ENCODE measurements at places on chromosomes 12 and 14. TPM values are rescaled to one million over a fixed set of nuclear protein-coding genes. Genes with fewer than 3 reads are reported as not detected.

GRCh38 chr12:118103201-118103600 is 610 bp downstream of the VSIG10 start:
- DNase-seq, result no peak

DNA sequence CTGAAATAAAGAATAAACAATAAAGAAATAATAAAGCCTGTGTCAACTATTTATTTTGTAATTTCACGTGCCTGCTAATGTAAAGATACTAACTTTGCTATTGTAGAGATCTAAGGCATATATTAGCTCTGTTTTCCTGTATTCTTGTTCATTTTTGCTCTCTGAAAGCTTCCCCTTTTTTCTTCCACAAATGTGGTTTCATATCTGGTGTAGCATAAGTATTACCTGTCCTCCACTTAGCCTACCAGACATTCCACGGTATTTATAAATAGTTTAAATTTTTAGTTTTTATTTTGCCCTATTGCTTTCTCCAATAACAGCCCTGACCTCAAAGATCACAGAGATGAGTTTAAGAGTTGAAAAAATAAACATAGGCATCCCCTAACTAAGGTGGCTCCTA is 92.6 kb upstream of the ATP2B1 start:
- DNase-seq, result no peak

- no peak for DNase-seq
These were observed 26.3 kb downstream of the ALKBH1 start for GRCh38 chr14:77681196-77682157.

- no peak for DNase-seq
These were observed 194.5 kb upstream of the C14orf180 start for GRCh38 chr14:104385111-104385510.

GRCh38 chr12:110765111-110765510 is 22.4 kb upstream of the PPP1CC start:
- no peak for DNase-seq

DNA sequence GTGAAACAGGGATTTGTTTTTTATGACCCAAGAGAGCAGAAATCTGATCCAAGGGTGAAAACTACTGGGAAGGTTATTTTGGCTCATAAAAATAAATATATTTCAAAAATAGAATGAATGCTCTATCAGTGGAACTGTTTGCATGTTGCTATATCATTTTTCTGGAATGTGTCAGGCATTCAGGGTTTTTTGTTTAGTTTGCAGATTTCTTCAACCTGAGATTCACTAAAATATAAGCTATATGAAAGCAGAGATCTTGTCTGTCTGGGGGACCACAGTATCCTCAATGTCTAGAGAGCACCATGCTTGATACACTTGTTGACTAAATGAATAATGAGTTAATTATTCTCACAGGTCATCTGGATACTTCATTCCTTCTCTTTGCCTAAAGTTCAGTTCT is 165.1 kb downstream of the NUBPL start:
- no peak for DNase-seq

The GYS2 gene
- total RNA-seq, result not detected

GRCh38 chr12:85260896-85261295 is 19.1 kb upstream of the ALX1 start:
- DNase-seq, result no peak

DNA sequence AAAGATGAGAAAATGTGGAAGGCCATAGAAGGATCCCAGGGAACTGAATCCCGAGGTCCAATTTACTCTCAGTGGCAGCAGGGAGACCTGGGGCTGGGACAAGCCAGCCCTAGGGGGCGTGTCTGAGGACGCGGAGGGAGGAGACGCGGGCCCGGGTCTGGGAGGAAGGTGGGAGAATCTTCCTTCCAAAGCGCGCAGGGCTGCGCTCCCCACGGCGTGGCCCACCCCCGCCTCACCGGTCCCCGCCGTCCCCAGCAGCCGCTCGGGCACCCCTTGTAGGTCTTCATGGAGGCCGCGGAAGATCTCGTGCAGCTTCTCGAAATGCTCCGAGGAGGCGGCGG is 323 bp downstream of the VTI1B start:
- no peak for DNase-seq

DNA sequence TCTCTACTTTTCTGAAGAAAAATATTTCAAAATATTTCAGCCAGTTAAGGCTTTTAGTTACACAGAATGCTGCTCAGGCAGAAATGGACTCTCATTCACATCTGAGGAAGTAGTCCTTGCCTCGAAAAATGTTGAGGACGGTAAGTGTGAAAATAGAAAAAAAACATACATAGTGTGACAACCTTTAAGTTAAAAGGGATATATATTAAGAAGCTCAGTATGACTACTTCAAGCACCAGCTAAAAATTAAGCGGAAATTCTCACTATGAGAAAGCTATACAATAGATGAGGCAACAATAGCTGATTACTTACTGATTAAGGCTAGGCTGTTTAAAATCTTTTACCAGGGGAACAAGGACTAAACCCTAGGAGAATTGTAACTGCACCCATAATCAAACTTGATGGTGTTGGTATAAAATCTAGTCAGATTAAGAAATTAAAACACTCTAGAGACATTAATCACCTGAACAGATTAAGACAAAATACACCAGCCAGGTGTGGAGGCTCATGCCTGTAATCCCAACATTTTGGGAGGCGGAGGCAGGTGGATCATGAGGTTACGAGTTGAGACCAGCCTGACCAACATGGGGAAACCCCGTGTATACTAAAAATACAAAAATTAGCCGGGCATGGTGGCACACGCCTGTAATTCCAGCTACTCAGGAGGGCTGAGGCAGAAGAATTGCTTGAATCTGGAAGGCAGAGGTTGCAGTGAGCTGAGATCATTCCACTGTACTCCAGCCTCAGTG is 53.9 kb downstream of the HNRNPC start:
- no peak for DNase-seq

The SVOP gene
- total RNA-seq, result not detected

- DNase-seq, result no peak
These were observed 1115.8 kb upstream of the ATXN7L3B start for GRCh38 chr12:73421832-73422231.

DNA sequence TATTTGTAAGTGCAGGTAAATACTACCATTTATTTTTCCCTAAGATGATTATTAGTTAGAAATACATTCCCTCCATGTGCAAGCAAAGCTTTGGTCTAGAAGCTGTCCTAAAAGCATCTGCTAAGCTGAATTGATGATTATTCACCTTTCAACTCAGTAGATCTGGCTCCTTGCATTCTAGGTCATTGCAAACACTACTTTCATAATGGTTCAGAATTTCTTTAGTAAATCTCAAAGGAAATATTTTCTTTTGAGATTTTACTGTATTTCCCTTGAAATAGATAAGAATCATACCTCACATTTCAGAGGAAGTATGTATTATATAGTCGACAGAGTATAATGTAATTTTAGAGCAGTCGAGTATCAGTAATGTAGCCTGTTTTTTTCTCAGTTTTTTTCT is 2.4 kb downstream of the ETNK1 start:
- no peak for DNase-seq

DNA sequence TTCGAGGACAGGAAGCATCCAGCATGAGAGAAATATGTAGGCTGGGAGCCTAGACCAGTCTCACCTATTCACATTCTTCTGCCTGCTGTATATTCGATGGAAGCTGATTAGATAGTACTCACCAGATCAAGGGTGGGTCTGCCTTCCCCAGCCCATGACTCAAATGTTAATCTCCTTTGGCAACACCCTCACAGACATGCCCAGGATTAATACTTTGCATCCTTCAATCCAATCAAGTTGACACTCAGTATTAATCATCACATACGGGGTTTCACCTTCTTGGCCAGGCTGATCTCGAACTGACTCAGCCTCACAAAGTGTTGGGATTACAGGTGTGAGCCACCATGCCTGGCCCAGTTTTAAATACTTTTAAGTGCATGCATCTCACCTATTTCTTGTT is 30.5 kb upstream of the SLC10A1 start:
- no peak for DNase-seq

GRCh38 chr12:82412246-82412645 is 53.9 kb downstream of the METTL25 start:
- DNase-seq, result no peak

DNA sequence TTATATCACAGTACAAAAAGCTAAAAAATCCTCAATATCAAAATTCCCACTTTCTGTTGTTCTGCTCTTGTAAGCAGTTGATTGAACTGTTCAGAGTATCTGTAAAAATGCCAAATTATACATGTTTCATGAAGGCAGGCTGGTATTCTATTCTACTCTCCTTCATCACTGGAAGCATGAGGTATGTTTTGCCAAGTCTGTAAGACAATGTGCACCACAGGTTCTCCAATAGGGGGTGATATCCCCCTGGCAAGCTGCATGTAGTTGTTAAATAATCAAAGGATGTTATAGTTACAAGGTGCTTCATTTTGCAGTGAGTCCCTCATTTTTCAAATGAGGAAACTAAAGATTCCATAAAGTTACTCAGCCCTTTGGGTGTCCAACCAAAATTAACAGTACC is 15.1 kb upstream of the NEK9 start:
- DNase-seq, result no peak

GRCh38 chr14:103372552-103373304 is 12.5 kb upstream of the MARK3 start:
- no peak for DNase-seq

GRCh38 chr12:53750812-53751335 is 905 bp downstream of the CISTR start:
- no peak for DNase-seq

The MYBPC1 gene
- not detected for total RNA-seq

GRCh38 chr12:124279315-124279714 is 15.6 kb upstream of the RFLNA start:
- DNase-seq, result no peak

The EEF1AKMT3 gene
- total RNA-seq, result 4.7 TPM

Data from glomerular endothelial cell (primary cell).